ENCODE measurements at places on chromosomes 11 and 22. TPM values are rescaled to one million over a fixed set of nuclear protein-coding genes. Genes with fewer than 3 reads are reported as not detected.

RNF26 gene
- 8.2 TPM for total RNA-seq

GRCh38 chr22:41411021-41411851, 29.5 kb downstream of the TEF start:
- peak; percentile 61 for DNase-seq

- DNase-seq: no peak
These were observed 14.8 kb downstream of the PIWIL4 start for GRCh38 chr11:94581926-94582325.

- DNase-seq: no peak
These were observed 119.0 kb downstream of the SLC17A6 start for GRCh38 chr11:22456993-22457762.

- DNase-seq: no peak
These were observed 4.0 kb upstream of the PRDM11 start for GRCh38 chr11:45142241-45143055.

- DNase-seq: peak; percentile 94
These were observed at the start of gene FOSL1 for GRCh38 chr11:65900125-65900898. FOSL1 (minus strand) TSS chr11:65900388; CDS start chr11:65900339, 49 bp downstream.

GRCh38 chr11:70604630-70605467, 206.5 kb downstream of the CTTN start:
- DNase-seq: no peak

DNA sequence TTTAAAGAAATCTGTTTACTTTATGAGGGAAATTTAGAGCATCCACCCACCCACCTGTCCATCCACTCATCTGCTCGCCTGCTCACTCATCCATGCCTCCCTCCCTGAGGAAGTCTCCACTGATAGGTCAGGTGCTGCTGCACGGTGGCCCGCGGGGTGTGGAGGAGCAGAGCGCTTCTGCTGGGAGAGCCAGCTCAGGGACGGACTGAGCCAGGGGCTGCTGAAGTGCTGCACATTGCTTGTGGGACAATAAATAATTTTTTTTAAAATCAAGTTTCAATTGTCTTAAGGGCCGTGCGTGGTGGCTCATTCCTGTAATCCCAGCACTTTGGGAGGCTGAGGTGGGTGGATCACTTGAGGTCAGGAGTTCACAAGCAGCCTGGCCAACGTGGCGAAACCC, 148.9 kb downstream of the TBC1D22A start:
- no peak for DNase-seq

DNA sequence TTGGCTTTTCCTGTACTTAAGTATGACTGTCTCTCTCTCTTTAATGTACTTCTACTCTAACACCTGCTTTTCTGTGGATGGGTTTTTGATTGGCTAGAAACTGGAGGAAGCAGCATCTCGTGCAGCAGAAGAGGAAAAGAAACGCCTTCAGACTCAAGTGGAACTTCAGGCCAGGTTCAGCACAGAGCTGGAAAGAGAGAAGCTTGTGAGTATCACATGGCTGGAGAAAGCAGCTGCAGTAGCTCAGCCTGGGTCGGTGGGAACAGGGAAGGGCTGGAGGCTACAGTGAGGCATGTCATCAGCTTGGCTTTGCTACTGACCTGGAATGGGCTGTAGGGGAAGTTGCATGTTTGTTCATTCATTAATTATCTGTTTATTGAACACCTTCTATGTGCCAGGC, 74.2 kb downstream of the SWAP70 start:
- no peak for DNase-seq

DNA sequence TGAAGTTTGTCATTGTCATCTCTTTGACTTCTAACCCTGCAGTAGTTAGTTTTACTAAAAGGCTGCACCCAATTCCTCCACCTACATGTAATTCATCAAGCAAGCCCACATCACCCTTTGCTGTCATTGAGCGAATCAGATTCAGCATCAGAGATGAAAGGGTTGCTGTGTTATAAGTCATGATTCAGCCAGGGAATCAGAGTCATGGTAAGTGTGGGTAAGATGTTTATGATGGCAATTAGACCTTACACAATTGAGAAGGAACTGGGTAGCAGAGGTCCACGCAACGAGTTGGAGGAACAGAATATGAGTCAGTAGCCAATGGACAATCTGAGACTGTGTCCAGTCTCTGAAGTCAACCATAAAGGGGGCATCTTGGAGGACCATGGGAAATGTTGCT, 162.8 kb upstream of the SNX19 start:
- DNase-seq: no peak

- no peak for DNase-seq
These were observed 723.2 kb downstream of the OPCML start for GRCh38 chr11:132809070-132809469.
